ENCODE measurements at places on chromosomes 12 and 14.

GRCh38 chr14:58574623-58575022 is 63.1 kb upstream of the DACT1 start:
- no peak for DNase-seq

- DNase-seq, result no peak
Measured at GRCh38 chr12:62716866-62717525, 218.0 kb downstream of the PPM1H start.

- no peak for DNase-seq
Measured at GRCh38 chr12:120225852-120226640, 25.1 kb upstream of the RPLP0 start.

- DNase-seq, result no peak
Measured at GRCh38 chr14:51939226-51939625, 50.1 kb upstream of the RTRAF start.

DNA sequence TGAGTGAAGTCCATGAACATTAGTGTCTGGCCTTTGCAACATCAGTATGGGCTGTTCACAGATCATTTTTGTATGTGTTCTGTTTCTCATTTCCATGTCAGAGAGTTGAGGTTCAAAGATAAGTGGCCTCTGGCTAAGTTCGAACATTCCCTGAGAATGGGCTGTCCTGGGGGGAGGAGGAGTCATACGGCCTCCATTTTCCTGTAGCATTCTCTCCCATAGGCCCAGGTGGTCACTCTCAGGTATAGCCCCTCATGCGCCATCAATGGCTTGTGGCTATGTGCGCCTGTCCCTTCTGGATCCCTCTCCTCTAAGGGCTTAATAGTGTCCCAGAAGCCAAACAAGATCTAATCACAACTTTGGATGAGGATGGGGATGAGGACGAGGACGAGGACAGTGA is 165.0 kb downstream of the PAX9 start:
- no peak for DNase-seq

GRCh38 chr14:25537846-25538455 is 488.0 kb upstream of the STXBP6 start:
- no peak for DNase-seq

GRCh38 chr14:75700295-75700694 is 39.2 kb downstream of the TTLL5 start:
- DNase-seq, result no peak

DNA sequence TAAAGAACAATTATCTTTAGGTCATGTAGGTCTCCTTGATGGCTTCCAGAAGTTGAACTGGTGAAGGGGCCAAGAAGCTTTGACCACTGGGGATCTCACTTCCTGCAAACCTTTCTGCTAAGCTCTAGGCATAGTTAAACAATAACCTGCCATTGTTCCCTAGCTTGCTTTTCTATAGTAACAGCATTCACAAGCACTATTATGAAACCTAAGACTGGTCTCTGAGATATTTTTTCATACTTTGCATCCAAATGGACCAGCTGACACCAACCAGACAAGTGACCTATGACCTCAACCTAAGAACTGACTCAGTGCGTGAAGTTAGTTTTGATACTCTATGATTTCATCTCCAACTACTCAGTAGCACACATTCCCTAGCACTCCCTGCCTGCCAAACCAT is 129.1 kb downstream of the PTPRB start:
- no peak for DNase-seq

GRCh38 chr12:67647181-67647798 is 1.3 kb upstream of the DYRK2 start:
- no peak for DNase-seq

DNA sequence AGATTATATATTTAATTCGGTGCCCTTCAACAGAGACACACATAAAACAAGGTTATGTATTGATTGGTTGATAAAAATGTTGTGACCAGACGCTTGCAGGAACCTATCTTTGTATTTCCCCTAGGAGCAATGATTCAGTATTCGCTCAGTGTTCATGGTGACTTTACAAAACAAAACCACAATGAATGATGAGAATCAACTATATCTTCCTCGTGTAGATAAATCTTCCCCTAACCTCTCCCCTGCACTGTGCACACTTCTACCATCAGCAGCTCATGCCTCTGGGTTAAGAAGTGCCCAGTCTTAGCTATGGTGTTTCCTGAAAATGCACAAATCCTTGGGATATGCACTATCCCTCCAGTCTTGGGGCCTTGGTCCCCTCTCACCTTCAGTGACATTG is 16.3 kb downstream of the RIN3 start:
- no peak for DNase-seq

DNA sequence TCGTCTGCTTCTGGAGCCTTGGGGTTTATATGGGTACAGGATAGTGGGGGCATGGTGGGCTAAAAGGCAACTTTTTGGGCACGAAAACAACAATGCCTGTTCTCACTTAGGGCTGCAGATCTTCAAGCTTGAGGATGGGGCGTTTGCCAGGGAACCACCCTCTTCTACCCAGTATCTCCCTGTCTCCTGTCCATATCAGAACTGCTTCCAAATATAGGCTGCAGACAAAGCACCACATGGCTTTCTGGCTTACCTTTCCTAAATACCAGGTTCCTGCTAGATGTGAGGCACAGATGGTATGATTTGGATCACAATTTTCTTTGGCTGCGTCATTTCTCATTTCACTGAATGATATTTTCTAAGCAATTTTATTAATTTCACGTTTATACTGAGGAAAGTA is 70.4 kb downstream of the CMAS start:
- DNase-seq, result no peak

DNA sequence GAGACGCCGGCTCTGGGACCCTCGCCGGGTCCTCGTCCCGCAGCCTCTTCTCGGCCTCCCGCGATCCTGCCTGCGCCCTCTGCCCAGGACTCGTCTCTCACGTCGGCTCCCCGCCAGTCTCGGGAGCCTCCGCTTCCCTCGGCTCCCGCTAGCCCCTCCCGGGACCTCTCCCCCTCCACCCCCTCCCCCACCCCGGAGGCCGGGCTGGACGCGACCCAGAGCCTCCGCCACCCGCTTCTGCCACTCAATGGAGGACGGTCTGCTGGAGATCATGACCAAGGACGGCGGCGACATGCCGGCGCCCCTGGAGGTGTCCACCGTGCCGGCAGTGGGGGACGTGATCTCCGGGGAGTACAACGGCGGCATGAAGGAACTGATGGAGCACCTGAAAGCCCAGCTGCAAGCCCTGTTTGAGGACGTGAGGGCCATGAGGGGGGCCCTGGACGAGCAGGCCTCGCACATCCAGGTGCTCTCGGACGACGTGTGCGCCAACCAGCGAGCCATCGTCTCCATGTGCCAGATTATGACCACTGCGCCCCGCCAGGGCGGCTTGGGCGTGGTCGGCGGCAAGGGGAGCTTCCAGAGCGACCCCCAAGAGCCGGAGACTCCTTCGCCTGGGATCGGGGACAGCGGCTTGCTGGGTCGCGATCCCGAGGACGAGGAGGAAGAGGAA is 568 bp downstream of the CCDC184 start:
- DNase-seq, result no peak

DNA sequence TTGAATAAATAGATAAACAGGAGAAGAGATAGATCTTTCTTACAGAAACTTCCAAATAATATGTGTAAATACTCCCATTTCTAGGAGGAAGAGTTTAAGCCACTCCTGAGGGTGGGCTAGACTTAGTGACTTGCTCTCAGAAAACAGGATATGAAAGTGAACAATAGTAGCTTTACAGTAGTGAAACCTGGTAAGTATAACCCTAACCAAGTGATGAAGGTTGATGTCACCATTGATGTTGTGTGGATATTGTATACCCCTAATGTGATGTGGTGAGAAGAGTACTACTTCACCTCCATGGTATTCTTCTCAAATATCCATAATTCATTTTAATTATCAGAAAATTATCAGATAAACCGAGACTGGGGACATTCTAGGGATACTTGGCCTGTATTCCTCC is 20.9 kb downstream of the AKAP6 start:
- DNase-seq, result no peak

DNA sequence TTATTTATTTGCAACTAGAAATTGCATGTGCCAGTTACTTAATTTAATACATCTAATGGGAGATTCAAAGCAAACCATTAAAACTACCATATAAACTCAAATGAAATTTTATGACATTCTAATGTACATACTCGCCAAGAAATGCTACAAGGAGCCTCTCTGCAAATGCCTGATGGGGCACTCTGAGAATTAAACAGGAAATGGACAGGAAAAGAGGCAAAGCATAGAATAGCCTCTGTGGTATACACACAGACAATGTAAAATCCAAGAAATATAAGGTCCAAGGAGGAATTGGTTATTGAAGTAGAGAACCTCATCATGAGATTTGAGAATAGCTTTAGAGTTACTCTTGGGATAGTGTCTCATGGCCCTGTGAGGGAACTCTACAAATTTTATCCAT is 41.2 kb downstream of the RAB21 start:
- DNase-seq, result no peak

GRCh38 chr14:91586410-91586809 is 76.3 kb upstream of the PPP4R3A start:
- no peak for DNase-seq

GRCh38 chr12:106138633-106139421 is at the start of gene NUAK1:
Gene NUAK1, minus strand, starts transcription at chr12:106138954. Its CDS starts 301 bp downstream, at chr12:106138653.
- no peak for DNase-seq

DNA sequence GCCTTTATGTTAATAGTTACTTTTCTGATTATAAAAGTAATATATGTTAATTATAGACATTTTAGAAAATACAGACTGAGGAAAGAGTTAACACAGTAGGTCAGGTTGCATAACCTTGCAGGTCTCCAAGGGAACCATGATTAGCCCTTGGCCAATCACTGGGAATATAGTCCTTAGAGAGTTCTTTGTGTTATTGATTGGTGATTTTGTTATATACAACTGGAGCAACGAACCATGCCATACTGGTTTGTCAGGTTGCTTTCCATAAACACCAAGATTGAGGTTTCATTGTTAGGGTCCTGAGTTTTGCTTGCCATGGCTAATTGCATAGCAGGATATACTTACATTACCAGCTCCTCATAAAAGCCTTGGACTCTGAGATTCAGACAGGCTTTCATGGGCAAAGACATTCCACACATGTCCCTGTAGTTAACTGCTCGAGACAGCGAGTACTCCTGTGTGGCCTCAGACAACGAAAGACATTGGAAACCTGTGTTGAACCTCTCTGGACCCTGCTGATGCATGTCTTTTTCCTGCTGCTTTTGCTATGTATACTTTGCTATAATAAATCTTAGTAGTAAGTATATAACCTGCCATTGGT is 33.7 kb downstream of the MAPK1IP1L start:
- no peak for DNase-seq

- DNase-seq, result no peak
Measured at GRCh38 chr14:80202888-80203562, 8.3 kb downstream of the DIO2 start.

- DNase-seq, result peak; percentile 2
Measured at GRCh38 chr12:122646517-122647217, 56.5 kb downstream of the HCAR2 start.

DNA sequence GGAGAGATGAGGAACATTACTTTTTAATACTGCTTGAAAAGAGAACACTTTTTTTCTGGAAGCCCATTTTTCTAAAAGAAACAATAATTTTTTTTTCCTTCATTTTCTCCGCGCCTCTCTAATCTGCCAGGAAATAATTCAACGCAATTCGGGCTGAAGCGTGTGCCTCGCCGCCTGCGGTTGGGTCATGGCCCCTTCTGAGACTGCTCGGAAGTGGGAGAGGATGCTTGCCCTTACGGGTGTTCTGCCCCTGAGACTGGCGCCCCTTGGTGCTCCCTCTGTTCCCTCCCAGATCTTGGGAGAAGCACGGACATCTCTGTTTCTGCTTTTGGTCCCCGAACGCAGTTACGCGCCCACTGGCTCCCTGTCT is 332 bp upstream of the TBC1D30 start:
- DNase-seq, result no peak

DNA sequence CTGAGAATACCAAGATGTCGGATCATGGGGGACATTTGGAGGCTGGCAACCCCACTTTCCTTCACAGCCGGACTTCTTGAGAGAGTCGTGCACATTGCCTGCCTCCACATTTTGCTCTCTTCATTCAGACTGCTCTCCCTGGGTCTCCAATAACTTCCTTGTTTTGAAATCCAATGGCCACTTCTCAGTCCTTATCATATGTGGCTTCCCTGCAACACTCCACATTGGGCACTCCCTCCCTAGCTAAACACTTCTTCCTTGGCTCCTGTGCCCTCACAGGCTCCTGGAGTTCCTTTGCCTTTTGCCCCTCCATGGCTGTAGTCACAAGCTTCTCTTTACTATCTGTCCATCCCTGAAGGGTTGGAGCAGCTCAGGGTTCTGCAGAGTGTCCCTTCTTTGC is 30.1 kb downstream of the NPC2 start:
- no peak for DNase-seq

DNA sequence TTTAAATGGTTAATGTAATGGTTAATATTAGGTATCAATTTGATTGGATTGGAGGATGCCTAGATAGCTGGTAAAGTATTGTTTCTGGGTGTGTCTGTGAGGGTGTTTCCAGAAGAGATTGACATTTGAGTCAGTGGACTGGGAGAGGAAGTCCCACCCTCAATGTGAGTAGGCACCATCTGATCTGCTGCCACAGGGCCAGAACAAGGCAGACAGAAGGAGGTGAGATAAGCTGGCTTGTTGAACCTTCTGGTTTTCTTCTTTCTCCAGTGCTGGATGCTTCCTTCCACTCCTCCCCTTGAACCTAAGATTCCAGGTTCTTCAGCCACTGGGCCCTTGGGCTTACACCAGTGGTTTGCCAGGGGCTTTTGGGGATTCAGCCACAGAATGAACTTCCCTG is 756.5 kb upstream of the LRFN5 start:
- DNase-seq, result no peak

DNA sequence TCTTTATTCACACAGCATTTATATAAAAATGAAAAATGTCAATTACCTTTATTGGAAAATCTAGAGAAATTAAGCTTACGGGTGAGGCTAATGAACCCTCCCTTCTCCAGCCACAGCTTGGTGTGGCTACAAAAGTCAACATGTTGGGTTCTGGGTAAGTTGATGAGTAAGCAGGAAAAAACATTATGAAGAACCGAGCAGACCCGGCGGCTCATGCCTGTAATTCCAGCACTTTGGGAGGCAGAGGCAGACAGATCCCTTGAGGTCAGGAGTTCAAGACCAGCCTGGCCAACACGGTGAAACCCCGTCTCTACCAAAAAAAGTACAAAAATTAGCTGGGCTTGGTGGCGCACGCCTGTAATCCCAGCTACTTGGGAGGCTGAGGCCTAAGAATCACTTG is 10.9 kb downstream of the NAA25 start:
- no peak for DNase-seq

GRCh38 chr14:93146119-93146518 is 30.4 kb upstream of the ITPK1 start:
- no peak for DNase-seq

GRCh38 chr12:91852634-91853033 is 293.0 kb downstream of the BTG1 start:
- no peak for DNase-seq

DNA sequence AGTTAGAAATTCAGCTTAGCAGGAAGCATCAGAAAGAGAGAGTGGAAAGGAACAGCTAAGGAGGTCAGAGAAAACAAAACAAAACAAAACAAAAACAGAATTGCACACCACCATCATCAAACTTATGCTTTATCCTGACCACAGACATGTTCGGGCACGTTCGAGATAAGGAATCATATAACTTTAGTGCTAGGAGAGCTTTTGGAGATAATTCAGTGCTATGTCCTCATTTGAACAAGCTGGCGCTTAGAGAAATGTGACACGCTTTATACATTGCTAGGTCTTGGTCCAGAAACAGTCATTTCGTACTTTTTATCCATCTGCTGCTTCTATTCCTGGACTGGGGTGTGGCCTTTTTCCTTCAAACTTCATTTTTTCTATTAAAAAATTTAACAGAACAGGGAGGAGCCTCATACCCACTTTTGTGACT is 213.1 kb downstream of the PTPRO start:
- no peak for DNase-seq
